Stimulated activated CD8-positive, alpha-beta memory T cell treated with anti-CD3 and anti-CD28 coated beads, Interleukin-15, amount 100 ng/mL, for 1 hour (primary cell): ENCODE measurements at places on chromosomes 5 and 9.
A peak's percentile ranks its signal among the peaks of the same experiment; 100 is the strongest.

GRCh38 chr5:31965227-31965626 lies 208.9 kb downstream of the GOLPH3 start:
- no peak for DNase-seq

DNA sequence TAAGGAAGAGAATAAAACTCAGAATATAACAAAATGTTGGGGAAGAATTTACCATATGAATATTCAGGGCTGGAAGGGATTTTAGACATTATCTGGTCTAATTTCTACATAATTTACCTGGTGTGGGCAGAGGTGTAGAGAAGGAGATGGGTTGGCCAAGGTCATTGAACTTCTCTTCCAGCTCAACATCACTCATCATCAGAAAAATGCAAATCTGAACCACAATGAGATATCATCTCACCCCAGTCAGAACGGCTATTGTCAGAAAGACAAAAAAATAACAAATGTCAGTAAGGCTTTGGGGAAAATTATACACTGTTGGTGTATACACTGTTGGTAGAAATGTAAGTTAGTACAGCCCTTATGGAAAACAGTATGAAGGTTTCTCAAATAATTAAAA lies 121.7 kb downstream of the PTTG1 start:
- no peak for DNase-seq

DNA sequence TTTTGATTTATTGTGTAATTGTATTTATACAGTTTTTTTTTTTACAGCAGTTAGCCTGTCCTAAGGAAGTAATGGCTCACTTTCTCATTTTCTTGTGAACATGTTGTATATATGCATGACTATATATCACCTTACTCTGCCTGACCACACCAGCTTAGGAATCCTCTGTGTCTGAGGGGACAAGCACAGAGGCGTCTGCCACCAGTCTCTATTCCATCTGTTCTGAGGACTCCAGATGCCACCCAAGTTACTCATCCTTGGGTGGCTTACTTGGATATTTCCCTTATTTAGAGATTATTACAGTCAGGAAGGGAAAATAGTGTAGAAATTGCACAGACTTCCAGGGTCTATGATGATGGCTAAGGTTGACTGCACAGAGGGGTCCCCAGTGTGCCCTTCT lies 256.3 kb upstream of the C9orf72 start:
- no peak for DNase-seq

- no peak for DNase-seq
Measured at GRCh38 chr5:162392336-162392735, 324.8 kb downstream of the GABRG2 start.

DNA sequence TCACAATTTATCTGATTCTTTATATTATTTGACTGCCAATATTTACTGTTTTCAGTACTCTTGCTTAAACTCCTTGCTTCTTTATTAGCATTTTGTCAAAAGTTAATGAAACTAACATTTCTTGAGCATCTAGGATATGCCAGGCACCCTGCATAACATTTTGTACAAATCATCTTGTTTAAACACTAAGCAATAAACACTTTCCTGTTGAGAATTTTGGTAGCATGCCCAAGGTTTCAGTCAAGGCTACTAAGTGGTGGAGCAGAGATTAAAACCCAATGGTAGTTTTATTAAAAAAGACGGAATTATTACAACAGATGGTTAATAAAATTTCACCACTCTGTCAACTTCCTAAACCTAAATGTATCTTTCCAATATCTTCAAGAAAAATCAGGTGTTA lies 43.2 kb downstream of the SKIC3 start:
- no peak for DNase-seq

- no peak for DNase-seq
Measured at GRCh38 chr5:157528036-157528632, 47.4 kb downstream of the ADAM19 start.

DNA sequence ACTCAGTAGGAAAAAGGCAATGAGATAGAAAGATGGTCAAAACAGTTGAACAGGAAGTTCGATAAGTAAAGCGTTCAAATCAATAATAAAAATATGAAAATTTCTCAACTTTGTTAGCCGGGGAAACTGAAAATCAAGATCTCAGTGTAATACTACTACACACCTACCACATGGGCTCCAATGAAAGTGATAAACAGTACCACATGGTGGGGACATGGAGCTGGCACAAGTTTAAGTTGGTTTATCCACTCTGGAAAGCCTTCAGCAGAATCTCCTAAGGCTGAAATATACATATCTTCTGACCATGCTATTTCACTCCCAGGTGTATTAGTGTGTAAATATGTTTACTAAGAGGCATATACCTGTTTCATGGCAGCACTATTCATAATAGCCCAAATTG lies 126.8 kb downstream of the NXNL2 start:
- DNase-seq = no peak

DNA sequence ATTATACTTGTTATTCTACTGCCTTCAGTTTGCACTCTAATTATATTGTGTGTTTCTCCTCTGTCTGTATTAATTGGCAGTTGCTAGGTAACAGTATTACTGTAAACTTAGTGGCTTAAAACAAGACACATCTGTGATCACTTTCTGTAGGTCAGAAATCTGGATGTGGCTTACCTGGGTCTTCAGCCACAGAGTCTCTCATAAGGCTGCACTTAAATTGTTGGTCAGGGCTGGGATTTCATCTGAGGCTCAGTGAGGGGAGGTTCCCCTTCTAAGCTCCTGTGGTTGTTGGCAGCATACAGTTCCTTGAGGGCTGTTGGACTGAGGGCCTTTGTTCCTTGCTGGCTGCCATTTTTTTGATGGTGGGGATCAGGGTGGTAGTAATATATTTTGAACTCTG lies 68.8 kb downstream of the SLC44A1 start:
- DNase-seq = no peak

DNA sequence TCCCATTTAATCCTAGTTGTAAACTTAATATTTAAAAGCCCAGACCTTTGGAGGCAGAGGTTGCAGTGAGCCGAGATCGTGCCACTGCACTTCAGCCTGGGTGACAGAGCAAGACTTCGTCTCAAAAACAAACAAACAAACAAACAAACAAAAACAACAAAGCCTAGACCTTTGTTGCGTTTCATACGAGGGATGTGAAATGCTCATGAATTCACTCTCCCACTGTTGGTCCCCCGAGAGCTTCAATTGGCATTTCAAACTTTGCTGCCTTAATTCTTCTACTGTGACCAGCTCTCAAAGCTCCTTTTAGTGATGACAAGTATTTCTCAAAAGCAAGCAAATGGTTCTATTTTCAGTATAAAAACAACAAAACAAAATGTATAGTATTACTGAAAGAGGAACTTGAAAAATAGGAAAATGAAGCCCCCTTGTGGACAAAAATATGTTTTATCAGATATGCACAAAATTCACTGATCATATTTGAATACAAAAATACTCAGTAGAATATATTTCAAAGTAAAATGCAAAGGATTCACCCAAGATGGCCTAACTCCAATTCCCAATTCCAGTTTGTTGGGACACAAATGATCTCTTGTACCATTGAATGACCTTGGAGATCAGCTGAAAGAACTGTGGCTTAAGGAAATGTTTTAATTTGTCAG lies 140.4 kb downstream of the ESM1 start:
- no peak for DNase-seq

DNA sequence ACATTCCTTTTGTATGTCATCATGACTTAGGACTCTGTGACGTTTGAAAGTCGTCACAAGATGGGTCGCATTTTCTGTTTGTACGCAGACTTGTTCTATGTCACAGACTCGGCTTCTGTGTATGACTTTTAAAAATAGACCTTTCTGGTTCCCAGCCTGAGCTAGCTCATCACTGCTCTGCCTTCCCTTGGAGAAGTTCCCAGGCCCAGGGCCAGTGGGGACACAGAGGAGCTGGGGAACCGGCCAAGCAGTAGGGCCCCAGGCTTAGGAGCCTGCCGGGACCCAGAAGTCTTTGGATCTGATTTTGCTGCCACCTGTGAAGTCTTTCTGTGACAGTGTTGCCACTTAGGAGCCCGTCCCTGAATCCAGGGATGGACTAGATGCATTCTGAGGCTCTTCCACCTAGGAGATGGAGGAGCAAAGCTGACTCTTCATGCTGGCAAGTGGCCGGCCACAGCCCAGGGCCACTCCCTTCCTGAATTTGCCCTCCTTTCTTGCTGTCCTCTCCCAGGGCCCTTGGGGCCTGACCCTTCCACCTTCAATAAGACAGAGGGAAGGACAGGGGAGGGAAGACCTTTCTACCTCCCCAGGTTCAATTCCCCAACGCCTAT lies 18.1 kb upstream of the UBE2QL1 start:
- no peak for DNase-seq

DNA sequence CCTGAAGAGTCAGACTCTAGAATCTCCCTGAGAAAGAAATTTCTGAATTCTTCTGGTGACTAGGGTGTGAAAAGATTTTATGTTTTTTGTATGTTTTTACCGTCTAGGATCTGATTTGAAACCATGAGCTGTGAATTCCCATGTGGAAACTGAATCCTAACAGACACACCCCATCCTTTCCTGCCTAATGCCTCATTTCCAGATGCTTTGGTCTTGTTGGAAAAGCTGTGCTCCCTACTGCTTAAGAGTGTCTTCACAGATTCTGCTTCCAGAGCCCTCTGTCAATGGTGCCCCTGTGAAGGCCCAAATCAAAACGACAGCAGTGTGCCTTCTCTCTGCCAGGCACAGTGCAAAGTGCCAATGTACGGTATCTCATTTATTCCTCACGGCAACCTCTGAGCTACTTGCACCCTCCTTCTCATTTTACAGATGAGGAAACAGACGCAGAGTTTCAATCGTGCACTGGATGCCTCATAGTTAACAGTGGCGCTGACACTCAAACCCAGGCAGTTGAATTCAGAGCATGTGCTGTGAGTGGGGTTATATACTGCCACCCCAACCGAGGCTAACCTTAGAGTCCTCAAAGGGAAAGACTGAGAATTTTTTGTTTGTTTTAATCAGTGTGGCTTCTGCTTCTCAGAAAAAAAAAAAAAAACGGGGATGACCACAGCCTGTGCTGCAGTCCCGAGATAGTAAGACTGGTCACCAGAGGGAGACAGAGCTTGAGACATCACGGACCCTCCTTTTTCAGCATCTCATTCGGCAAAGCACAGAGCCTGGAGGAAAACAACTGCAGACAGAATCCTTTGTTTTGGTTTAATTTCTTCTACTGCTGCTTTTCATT lies 188.4 kb downstream of the SNCAIP start:
- DNase-seq = no peak

DNA sequence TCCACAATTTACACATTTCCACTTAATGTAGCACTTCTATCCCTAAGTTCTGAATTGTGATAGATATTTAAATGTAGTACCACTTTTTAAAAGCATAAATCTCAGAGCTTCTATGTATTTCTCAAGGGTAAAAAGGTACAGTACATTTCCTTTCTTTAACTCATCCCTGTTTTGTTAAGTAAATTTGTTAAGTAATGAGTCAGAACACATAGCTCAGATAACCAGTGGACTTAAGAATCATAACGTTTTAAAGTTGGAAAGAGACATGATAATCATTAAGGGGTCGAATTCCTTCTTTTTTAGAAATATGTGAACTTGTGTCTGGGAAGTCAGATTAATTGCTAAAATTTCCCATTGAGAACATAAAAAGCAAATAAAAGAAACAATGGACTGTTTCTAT lies 810.2 kb upstream of the NUDT12 start:
- DNase-seq = no peak

- no peak for DNase-seq
Measured at GRCh38 chr5:169942181-169942580, 38.1 kb downstream of the INSYN2B start.

- DNase-seq = no peak
Measured at GRCh38 chr5:36630201-36631145, 24.1 kb downstream of the SLC1A3 start.

DNA sequence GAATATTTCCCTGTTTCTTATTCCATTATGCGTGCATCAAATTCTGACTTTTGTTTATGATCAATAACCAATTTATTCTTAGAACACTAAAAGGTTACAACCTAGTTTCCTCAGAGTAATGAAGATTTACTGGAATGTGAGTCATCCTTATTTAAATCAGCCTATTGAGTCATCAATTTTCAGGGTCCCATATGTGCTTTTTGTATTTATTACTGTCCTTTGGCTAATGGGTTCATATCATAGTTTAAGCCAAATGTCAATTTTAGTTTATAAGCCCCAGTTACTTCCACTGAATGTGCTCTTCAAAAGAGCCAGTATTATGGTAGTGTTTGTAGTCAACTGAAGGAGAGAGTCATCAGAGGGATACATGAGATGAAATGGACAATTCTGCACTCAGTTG lies 359.2 kb downstream of the PRR16 start:
- no peak for DNase-seq

GRCh38 chr5:588406-588995 lies 23.6 kb upstream of the CEP72 start:
- DNase-seq = no peak

DNA sequence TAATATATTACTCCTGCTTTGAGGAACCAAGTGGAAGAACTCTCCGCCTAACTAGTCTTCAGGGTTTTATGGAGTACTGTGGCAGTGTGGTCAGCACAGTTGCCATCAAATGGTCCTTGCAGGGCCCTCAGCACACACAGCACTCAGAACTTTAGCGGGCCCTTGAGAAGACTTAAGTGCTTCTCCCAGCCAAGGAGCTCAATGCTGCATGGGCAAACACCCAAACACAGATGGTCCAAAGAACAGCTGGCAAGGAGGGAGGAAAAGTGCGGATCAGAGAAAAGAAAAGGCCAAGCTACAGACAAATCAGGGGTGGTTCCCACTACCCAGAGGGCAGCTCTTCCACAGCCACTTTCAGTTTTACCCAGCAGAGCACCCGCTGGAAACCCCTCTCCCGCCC lies 98.6 kb downstream of the SPOCK1 start:
- DNase-seq = no peak

GRCh38 chr9:104868687-104869404 lies 59.1 kb downstream of the ABCA1 start:
- no peak for DNase-seq

DNA sequence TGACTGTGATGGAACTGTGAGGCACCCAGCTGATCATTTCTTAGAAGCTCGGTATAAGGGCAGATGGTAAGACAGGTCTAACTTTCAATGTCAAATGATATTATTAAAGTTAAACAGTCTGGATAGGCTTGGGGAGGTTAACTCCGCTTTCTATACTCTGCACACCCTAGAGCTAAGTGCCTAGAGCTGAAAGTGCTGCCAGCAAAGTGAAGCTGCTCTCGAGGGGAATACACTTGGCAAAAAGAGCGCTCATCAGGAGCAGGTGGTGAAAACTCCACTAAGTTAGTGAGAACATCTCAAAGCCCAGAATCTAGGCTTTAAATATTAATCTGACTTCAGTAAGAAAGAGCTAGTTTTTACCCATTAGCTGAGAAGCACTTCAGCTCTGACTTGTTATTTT lies 349.6 kb upstream of the SLC30A5 start:
- DNase-seq = no peak

DNA sequence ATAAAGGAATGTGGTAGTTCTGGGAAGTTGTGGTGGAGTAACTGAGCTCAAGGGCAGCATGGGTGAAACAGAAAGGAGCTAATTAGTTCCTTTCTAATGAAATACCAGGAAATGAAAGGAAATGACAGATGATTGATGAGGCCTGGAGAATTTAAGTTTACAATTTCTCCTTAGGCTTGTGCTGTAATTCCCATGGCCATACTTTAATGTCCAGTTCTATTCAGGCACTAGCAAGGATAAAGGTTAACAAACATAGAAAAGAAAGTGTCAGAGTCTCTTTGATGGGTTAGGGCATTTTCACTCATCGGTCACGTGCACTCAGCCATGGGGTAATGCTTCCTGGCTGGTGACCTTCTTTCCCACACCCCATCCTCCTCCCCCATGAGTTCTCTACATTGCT lies 70.3 kb downstream of the CTSL start:
- no peak for DNase-seq

GRCh38 chr9:93098236-93098946 lies 2.4 kb downstream of the CARD19 start:
- peak; percentile 27 for DNase-seq
